ENCODE measurements at places on chromosomes 3 and 15.

- DNase-seq = no peak
Observed at GRCh38 chr3:156577736-156578135, 22.8 kb upstream of the SSR3 start.

DNA sequence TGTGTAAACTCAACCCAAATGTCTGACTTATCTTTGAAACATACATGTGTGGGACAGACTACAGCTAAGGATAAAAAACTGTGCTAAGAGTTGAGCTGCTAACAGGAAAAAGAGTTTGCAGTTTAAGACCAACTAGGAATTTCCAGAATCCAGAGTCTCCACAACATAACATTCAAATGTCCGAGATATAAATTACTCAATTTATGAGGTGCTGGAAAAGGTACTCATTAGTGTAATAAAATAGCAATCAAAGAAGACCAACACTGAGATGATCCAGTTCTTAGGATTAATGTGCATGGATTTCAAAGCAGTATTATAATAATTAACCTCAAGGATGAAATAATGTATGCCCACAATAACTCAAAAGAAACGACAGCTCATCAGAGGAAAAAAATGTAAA is 426.5 kb upstream of the KCNMB2 start:
- no peak for DNase-seq

GRCh38 chr3:182259579-182259978 is 533.7 kb upstream of the ATP11B start:
- no peak for DNase-seq

DNA sequence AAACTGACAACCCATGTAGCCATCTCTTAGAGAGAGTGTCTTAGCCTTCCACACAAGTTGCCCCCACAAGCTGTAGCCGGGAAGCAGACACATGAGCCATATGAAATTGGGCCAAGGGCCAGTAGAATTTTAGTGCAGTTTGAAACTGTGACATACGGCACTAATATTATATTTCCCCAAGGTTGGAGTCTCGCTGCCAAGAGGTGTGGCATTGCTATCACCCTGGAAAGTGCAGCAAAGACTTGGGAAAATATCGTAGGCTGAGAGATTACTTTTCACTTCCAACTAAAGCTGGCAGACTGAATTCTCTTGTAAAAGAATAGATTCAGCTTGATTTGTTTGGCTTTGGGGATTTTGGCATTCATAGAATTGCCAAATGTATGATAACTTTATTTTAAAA is 89.2 kb downstream of the ECT2 start:
- DNase-seq = no peak

GRCh38 chr15:74192751-74193150 is 9.8 kb downstream of the STRA6 start:
- DNase-seq = no peak

DNA sequence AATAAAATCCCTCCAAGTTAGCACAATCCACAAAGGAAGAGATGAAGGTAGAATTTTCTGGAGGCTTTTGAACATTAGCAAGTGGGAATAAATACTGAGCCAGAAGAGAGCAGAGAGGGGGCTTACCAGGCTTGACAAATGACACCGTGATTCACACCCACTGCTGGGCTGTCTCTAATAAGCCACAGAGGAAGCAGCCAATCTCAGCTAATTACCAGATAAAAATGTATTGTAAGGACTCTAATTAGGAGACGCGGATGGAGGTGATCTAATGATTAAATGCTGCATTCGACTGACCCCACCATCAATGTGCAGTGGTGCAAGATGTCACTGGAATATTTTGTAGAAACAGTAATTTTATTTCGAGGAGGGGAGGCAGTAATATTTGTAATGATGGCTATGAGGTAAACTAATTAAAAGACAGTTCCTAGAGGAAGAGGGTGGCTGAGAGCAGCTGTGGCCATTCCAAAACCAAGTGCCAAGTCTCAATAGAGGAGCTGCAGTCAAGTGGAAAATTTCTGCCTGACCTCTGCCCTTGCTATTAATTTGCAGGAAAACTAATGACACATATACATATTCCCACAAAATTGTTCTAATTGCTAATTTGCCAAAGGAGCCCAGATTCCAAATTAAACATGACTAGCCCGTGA is 602.2 kb downstream of the FOXP1 start:
- DNase-seq = no peak

GRCh38 chr3:150531775-150532174 is 14.5 kb downstream of the SERP1 start:
- no peak for DNase-seq
